ENCODE measurements at places on chromosomes 2 and 18.

- DNase-seq: no peak
These were observed 83.6 kb upstream of the NCKAP5 start for GRCh38 chr2:133651861-133652260.

GRCh38 chr2:195763866-195764265, 106.8 kb downstream of the SLC39A10 start:
- DNase-seq: no peak

DNA sequence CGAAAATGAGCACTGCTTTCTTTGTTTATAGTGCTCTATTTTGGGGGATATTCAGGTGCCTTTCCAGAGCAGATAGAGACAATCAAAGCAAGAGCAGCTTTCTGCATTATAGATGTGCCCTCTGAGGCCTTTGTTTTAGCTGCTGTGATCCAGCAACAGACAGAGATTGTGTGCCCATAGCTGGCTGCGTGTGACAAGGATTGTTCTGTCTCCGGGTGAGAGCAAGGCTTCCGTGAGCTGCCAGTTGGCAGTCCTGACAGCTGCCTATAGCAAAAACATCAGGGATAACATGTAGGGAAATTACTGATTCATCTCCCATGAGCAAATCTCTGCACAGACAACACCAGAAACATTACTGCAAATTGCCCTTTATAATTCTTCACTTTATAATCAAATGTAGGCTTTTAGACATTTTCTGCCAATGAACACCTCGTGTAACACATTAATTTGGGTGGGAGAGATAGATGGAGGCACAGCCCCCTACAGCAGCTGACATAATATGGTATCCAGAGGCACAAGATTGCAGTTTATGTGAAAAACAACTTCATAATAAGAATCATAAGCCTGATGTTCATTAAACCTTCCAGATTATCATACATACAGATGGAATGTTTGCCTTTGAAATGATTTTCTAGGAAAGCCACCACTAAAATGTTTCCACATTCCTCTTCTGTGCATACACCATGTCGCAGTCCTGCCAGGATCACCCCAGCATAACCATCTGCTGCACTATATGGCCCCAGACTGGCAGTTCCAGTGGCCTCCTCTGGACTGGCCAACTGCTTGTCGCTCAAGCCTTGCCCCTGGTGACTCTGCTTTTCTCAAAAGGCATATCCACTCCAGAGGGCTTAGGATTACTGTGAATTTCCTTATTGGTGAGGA, 131.2 kb downstream of the TRIB2 start:
- DNase-seq: no peak

DNA sequence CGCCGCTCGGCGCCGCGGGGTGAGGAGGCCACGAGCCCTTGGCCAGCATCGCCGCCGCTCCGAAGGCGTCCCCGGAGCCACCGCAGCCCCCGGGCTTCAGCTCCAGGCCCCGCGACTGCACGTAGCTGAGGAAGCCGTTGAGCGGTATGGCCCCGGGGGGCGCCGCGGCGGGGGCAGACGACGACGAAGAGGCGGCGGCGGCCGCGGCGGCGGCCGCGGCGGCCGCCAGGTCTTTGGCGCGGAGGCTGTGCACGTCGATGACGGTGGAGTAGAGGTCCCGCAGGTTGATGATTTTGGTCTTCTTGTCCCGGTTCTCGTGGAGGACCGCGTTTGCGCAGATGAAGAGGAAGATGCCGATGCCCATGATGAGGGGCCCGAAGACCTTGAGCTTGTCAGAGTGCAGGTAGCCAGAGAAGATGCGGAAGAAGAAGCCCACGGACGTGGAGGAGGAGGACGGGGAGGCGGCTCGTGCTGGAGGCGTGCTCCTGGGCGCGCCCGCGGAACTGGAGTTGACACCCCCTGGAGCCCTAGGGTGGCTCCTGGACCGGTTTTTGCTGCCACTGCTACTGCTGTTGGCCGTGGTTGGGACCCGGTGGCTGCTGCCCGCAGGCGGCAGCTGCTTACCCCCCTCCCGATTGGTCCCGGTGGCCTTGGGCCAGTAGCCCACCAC, 4.0 kb downstream of the TMEM200C start:
- no peak for DNase-seq

DNA sequence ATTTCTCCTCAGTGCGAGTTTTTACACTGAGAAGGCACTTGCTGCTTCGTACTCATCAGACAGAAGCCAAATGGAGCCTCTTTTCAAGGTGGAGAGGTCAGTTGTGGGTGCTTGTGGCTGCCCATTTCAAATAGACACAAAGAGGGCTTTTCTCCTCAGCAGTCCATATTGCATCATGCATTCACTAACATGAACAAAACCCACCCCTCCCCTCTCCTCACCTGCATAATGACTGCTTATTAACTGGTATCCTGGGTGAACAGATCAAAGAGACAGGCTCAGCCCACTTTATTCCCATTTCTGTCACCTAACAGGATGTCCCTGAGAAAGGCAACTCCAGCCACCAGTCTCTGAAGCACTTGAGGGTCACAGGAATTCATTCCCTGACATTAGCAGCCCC, 28.9 kb downstream of the KLF7 start:
- DNase-seq: no peak

- no peak for DNase-seq
These were observed 70.4 kb downstream of the KCTD1 start for GRCh38 chr18:26477828-26478466.

GRCh38 chr2:28648671-28649395, 102.8 kb upstream of the PPP1CB start:
- no peak for DNase-seq

DNA sequence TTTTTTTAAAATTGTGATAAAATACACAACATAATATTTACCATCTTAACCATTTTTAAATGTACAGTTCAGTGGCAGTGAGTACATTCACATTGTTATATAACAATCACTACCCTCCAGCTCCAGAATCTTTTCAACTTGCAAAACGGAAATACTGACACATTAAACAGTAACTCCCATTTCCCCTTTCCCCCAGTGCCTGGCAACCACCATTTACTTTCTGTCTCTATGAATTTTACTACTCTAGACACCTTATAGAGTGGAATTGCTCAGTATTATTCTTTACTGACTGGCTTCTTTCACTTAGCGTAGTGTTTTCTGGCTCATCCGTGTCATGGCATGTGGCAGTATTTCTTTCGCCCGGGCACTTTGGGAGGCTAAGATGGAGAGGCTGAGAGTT, 32.6 kb downstream of the FASTKD2 start:
- no peak for DNase-seq

GRCh38 chr2:38508311-38509039, 94.3 kb downstream of the HNRNPLL start:
- peak; percentile 74 for DNase-seq

DNA sequence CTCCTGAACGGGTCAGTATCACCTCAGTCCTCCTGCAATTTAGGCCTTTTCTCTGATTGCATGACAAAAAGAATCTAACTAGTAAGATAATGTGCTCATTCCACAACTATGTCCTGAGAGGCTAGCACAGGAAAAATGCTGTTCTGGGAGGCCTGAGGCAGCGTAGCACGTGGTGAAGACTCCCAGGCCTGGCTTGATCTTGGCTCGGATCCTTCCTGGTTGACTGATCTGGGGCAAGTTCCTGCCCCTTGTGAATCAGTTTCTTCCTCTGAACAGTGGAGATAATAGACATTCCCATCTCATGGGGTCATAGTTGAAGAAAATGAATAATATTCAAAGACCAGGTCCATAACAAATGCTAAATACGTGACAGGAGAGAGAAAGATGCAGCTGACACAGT, 12.3 kb downstream of the FBLN7 start:
- DNase-seq: no peak

- DNase-seq: no peak
These were observed 386.2 kb downstream of the GALR1 start for GRCh38 chr18:77635858-77636257.

DNA sequence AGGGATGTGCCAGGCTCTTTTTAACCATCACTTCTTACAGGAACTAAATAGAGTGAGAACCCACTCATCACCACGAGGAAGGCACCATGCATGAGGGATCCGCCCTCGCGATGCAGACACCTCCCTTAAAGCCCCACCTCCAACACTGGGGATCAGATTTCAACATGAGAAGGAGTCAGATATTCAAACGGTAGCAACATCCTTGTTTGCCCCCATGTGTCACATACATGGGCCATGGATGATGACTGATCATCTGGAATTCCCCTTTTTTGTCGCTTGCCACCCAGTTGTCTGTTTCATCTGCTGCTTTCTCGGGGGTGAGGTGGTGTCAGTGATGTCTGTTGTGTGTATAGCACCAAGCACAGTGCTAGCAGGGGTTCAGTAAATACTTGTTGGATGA, 57.9 kb downstream of the NCK2 start:
- DNase-seq: no peak

DNA sequence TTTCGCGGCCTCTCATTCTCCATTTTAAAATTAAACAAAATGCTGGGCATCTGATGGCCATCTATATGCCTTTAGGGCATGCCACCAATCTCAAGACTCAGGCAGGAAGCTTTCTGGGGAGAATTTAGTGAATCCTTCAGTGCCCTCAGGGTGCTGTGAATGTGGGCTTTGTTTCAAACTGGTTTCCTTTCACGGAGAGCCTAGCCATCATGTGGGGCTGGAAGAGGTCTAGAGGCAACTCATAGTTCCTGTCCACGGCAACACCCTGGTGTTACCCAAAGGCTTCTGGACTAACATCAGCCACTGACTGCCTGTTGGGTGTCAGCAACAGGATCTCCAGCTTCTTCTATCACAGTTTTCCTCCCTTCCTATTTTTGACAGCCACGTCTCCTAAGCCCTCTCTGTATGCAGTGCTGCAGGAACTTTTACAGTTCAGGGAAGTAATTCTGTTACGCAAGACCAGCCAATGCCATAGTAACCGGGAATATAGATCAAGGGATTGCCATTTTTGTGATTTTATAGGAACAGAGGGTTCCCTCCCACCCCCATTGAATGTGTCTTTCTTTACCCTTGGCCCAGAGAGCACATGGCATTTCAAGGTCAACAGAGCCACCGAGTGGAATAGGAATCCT, 7.9 kb upstream of the WDR33 start:
- no peak for DNase-seq

GRCh38 chr2:234308813-234309195, 188.1 kb downstream of the ARL4C start:
- peak; percentile 79 for DNase-seq

- DNase-seq: no peak
These were observed 66.0 kb downstream of the RAB10 start for GRCh38 chr2:26099933-26100332.

DNA sequence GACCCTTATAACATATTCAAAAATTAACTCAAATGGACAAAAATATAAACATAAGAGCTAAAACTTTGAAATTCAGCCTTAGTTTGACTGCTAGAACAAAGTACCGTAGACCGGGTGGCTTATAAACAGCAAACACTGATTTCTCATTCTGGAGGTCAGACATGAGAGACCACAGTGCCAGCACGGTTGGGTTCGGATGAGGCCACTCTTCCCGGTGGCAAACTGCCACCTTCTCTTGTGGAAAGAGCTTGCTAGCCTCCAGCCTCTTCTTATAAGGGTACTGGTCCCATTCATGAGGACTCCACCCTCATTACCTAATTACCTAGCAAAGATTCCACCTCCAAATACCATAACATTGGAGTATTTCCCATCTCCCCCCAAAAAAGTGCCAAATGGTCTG, 91.3 kb downstream of the FAM210A start:
- no peak for DNase-seq

- DNase-seq: no peak
These were observed 127.6 kb downstream of the NCOA1 start for GRCh38 chr2:24618680-24619079.

- DNase-seq: no peak
These were observed 610 bp downstream of the SPC25 start for GRCh38 chr2:168889635-168890005.

GRCh38 chr2:126288362-126288761, 367.6 kb upstream of the GYPC start:
- no peak for DNase-seq

DNA sequence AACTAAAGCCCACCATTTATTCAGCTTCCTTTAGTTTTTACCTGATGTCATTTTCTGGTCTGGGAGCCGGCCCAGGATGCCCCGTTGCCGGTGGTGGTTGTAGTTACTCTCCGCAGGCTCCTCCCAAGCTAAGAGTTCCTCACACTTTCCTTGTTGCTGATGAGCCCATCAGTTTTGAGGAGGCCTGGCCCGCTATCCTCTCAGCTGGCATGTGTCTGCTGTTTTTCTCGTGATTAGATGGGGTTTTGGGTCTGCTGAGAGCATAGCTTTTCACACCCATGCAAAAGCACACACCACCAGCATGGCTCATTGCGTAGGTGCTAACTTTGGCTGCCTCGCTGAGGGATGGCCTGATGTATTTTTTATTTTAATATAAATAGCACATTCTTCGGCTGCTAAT, 72.1 kb downstream of the PSMG2 start:
- DNase-seq: no peak

GRCh38 chr2:36554531-36554930, 43.4 kb downstream of the FEZ2 start:
- DNase-seq: no peak

- DNase-seq: no peak
These were observed 19.0 kb downstream of the SNED1 start for GRCh38 chr2:241017228-241017940.

- DNase-seq: no peak
These were observed 278.8 kb upstream of the MEIS1 start for GRCh38 chr2:66156171-66156570.

- no peak for DNase-seq
These were observed 646 bp downstream of the ALS2 start for GRCh38 chr2:201779901-201780673.

DNA sequence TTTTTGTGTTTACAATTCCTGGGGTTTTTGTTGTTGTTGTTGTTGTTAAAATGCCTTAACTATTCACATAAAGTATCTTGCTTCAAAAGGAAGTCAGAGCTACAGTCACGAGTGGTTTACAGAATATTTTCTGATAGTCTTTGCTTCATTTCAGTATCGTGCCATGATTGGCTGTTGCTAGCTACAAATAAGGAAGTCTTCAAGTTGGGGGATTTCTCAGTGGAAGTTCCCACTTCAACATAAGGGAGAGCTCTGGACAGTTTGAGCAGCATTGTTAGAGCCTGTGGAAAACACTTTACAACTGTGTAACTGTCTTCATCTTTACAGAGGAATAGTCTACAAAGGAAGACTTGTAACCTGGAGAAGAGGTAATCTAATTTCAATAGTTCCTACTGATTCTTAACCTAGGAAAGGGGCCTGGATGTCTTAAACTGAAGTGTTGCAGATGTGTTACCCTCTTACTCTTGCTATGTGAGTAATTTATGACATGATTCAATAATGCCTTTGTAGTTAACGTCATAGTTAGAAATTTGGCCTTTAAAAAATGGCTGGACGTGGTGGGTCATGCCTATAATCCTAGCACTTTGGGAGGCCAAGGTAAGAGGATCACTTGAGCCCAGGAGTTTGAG, 23.4 kb upstream of the TANK start:
- DNase-seq: peak; percentile 46

- DNase-seq: no peak
These were observed 45.4 kb downstream of the SETBP1 start for GRCh38 chr18:44726059-44726421.

- DNase-seq: no peak
These were observed 502 bp downstream of the MERTK start for GRCh38 chr2:111898703-111899514.

- DNase-seq: no peak
These were observed 51.6 kb upstream of the PTH2R start for GRCh38 chr2:208354964-208355381.

All from activated CD4-positive, alpha-beta T cell treated with anti-CD3 and anti-CD28 coated beads, Interleukin-2, amount 50 U/mL, for 24 hours (primary cell).